Stimulated activated CD8-positive, alpha-beta memory T cell treated with anti-CD3 and anti-CD28 coated beads, Interleukin-15, amount 100 ng/mL, for 48 hours (primary cell): ENCODE measurements at places on chromosomes 16 and 17.
A peak's percentile ranks its signal among the peaks of the same experiment; 100 is the strongest.

- DNase-seq: no peak
Measured at GRCh38 chr16:4377573-4378154, 6.0 kb downstream of the VASN start.

GRCh38 chr16:49013727-49014080 is 267.9 kb downstream of the CBLN1 start:
- no peak for DNase-seq

DNA sequence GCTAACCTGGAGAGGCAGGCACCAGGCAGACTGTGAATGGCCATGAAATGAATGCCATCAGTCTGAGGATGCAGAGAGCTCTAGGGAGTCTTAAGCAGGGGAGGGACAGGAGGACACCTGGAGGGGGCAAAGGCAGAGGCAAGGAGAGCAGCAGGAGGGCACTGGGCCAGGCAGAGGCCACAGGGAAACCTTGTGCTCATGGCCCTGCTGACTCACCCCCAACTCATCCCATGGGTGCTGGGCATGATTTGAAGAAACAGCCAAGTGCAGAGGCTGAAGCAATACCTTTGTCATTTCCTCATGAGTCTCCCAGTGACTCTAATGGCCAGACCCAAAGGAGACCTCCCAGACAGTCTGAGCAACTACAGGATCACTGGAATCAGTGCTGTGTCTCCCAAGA is 141.4 kb downstream of the TMEM132E start:
- no peak for DNase-seq

- DNase-seq: no peak
Measured at GRCh38 chr16:2260250-2260649, 7.7 kb downstream of the RNPS1 start.

GRCh38 chr17:2779545-2779944 is 16.7 kb upstream of the RAP1GAP2 start:
- DNase-seq: no peak

- DNase-seq: peak; percentile 4
Measured at GRCh38 chr16:19179546-19180490, 11.8 kb downstream of the SYT17 start.

DNA sequence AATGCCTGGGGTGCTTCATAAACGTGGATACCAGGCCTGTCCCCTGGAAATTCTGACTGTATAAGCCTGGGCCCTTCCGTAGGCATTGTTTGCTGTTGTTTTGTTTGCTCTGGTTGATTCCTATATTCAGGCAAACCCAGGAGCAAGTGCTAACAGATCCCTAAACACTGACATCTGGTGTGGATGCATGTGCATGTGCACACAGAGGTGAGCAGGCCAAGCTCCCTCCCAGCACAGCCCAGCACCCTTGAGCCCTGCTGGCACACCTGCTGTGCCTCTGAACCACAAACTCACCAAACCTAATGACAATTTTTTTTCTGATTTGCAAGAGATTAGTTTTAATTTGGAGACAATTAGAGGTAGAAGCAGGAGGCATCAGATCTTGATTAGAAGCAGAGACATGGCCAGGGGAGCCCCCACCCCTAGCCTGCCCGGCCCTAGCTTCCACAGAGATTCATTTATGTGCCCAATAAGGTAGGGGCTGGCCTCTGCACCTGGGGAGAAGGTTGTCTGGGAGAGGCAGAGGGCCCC is 40.4 kb downstream of the TMEM132E start:
- no peak for DNase-seq

GRCh38 chr17:18038149-18038850 is 668 bp downstream of the ATPAF2 start:
- no peak for DNase-seq

GRCh38 chr17:81961087-81961511 is at the start of gene NOTUM:
Gene NOTUM, minus strand, starts transcription at chr17:81961187. Its CDS starts 278 bp downstream, at chr17:81960909.
- no peak for DNase-seq

GRCh38 chr16:27378871-27379481 is 23.0 kb upstream of the IL21R start:
- DNase-seq: no peak

DNA sequence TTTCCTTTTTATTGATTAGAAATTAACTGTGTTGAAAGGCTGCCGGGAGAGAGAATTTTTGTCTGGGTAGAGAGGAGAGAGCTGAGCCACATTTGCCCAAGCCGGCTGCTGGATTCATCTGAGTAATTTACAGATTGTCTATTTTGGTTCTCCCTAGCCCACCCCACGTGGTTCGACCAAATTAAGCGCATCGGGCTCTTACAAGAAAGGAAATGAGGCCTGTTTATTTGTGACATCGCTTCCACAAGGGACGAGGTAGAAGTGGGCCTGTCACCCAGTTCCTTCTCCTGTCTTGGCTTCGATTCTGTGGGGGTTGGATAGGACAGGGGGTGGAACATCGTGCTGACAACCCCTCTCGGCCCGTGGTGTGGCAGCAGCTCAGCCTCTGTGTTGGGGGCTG is 42.9 kb downstream of the SYT17 start:
- no peak for DNase-seq

DNA sequence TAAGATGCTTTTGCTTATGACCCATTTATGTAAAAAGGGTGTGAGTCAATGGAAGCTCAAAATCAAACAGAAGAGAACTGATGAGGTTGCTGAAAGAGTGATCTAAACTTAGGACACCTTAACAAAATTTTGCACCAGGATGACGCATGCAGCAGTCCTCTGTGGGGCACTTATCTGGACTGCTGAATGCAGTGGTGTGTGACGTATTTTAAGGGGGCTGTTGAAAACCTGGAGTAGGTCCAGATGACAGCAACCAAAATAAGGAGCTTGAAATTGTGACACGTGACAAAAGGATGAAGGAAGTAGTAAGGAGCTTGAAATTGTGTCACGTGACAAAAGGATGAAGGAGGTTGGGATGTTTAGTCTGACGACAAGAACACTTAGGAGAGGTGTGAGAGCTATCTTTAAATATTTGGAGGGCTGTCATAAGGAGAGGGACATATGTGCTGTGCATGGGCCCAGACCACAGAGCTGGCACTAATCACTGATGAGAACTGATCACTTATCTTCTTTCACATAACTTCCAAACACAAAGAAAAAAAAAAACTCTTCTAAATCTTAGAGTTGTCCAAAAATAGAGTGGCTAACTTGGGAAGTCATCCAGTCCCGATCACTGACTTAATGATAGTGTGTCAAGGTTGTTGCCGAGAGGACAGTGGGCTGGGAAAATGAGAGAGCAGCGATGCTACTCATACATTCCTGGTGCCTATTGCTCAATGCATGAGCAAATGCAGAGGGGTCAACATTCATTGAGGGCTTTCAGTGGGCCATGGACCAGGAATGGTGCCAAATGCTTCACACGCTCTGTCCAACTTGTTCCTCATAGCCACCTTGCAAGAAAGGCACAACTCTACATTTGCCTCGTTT is 264.2 kb upstream of the ZFHX3 start:
- DNase-seq: no peak

GRCh38 chr16:74215249-74215648 is 81.4 kb upstream of the PSMD7 start:
- DNase-seq: no peak

GRCh38 chr17:1898332-1898731 is 68.5 kb downstream of the RPA1 start:
- DNase-seq: no peak

DNA sequence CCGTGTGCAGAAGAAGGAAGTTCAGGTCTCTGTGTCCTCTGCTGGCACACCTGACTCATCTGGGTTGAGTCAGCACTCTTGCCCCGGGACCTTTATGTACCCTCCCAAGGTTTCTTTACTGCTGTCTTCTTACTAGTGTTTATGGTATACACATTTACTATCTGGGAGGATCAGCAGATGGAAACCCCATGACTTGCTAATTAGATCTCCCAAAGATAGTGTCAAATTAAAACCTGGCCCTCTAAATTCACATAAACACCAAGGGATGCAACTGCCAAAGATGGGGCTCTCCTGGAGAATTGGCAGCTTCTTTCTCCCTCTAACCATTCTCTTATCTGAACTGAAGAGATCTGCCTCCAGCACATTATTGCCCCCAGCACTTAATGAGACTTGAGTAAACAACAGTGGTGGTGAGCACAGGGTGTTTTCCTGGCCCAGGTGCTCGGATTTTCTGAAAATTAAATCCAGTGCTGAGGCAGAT is 718.1 kb upstream of the SOX9 start:
- DNase-seq: no peak

DNA sequence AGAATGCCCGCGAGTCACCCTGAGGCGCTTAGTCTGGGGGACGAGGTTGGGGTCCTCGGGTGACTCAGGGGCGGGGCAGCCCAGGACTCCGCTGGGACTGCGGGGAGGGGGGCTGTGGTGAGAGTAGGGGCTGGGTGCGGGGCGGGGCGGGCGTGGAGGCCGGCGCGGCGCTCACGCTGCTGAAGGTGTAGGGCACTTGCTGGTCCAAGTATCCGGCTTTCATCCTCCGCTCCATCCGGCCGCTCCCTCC is 832 bp downstream of the ETV4 start:
- DNase-seq: no peak

DNA sequence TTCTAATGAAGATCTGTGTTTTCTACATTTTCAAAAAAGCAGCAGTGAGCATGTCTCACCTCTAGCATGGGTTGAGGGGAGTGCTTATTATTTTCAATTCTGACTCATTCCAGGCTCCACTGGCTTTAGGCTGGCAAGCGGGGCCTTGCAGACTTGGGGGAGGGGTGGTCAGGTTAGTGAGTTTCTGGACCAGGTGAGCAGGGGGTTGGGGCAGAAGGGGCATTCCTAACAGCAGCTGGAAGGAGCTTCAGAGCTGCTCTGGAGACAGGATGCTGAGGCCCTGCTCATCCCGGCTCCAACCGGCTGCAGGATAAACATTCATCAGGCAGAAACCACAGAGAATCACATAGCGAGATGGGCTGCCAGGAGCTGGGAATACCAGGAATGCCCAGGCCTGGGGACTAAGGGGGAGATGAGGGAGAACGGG is 10.5 kb upstream of the KRT19 start:
- no peak for DNase-seq

- DNase-seq: peak; percentile 12
Measured at GRCh38 chr16:88505405-88506082, 52.5 kb downstream of the ZFPM1 start.

- no peak for DNase-seq
Measured at GRCh38 chr16:21704733-21705132, 41.0 kb downstream of the OTOA start.

- DNase-seq: no peak
Measured at GRCh38 chr16:31215287-31216162, 1.4 kb downstream of the PYDC1 start.

DNA sequence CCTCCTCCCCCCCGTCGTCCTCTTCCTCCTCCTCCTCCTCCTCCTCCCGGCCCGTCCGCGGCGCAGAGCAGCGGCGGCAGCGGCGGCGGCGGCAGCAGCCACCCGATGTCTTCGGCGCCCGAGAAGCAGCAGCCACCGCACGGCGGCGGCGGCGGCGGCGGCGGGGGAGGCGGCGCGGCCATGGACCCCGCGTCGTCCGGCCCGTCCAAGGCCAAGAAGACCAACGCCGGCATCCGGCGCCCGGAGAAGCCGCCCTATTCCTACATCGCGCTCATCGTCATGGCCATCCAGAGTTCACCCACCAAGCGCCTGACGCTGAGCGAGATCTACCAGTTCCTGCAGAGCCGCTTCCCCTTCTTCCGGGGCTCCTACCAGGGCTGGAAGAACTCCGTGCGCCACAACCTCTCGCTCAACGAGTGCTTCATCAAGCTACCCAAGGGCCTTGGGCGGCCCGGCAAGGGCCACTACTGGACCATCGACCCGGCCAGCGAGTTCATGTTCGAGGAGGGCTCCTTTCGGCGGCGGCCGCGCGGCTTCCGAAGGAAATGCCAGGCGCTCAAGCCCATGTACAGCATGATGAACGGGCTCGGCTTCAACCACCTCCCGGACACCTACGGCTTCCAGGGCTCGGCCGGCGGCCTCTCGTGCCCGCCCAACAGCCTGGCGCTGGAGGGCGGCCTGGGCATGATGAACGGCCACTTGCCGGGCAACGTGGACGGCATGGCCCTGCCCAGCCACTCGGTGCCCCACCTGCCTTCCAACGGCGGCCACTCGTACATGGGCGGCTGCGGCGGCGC is at the start of gene FOXF1:
Gene FOXF1 (plus strand): TSS at position 63 of the 797 bp plus-strand sequence. CDS start 43 bp downstream, at position 106.
- no peak for DNase-seq

DNA sequence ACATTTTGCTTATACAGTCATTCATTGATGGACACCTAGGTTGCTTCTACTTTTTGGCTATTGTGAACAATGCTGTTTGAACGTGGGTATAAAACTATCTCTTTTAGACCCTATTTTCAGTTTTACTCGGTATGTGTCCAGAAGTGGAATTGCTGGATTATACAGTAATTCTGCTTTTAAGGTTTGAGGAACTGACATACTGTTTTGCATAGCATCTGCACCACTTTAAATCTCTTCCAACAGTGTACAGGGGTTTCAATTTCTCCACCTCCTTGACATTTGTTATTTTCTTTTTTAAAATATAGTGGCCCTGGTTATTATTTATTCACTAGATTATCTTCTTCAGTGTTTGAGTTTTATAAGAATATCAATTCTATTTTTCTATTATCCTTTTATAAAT is 116.9 kb downstream of the USP22 start:
- no peak for DNase-seq

DNA sequence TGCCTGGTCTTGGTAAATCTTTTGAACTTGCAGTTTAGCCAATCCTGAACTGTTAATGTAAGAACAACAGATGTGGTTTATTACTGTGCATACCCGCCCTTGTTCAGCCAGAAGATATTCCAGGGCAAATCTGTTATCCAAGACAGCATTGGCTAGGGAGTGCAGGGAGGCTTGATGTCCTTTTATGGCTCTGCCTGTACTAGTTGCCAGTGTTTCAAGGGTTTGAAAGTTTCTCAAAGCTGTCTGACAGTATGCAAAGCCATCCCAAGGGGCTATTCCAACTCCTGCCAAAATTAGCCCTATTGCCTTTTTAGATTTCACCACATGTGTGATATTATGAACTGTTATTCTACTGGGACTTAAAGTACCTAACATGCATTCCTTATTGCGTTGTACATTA is 30.1 kb downstream of the LCMT1 start:
- DNase-seq: no peak

DNA sequence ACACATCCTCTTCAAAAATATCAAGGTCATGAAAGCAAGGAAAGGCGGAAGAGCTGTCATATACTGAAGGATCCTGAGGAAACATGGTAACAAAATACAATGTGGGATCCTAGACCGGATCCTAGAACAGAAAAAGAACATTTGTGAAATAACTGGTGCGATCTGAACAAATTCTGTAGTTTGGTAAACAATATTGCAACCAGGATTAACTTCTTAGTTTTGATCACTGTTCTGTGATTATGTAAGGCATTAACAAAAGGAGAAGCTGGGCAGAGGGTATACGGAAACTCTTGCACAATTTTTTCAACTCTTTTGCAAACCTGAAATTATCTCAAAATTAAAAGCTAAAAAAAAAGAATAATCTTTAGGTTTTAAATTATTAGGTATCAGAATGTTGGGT is 109.7 kb downstream of the TRIM37 start:
- no peak for DNase-seq

GRCh38 chr17:68710035-68710780 is 109.0 kb upstream of the FAM20A start:
- no peak for DNase-seq

GRCh38 chr17:56570199-56570598 is 23.3 kb upstream of the NOG start:
- no peak for DNase-seq
